ENCODE measurements at places on chromosomes 7 and 10.

- no peak for DNase-seq
Measured at GRCh38 chr7:27955011-27955410, 215.0 kb downstream of the TAX1BP1 start.

DNA sequence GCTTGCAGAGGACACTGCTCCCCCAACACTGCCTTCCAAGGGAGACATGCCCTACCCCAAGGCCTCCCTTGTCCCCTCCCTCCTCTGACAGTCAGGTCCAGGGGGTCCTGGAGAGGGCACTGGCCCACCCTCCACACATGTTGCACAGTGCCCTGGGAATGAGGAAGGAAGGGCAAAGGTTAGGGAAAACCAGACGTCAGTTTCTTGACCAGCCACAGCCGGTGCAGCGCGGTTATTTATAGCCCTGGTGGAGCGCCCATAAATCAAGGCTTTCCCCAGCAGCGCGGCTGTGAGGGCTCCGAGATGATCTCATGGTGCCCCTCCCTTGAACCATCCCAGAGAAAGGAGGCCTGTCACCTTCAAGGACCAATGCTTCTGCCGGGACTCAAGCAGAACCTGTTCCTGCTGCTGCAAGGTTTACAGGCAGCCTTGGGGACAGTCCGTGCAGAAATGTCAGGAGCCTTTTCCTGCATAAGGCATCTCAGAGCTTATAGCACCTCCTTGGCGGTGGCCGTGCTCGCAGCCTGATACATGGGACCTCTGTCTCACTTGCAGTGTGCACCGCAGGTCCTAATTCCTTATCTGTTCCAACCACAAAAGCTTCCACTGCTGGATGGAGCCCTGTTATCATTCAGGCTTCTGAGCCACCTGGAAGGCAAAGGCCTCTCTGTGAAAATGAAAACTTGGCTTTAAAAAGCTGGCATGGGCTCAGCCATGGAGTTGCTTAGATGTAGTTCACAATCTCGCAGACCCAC lies 127.3 kb downstream of the LHPP start:
- DNase-seq: peak; percentile 68

- DNase-seq: peak; percentile 97
Measured at GRCh38 chr7:2309889-2310331, 4.3 kb downstream of the SNX8 start.

GRCh38 chr10:60430017-60430416 lies 40.3 kb upstream of the ANK3 start:
- peak; percentile 94 for DNase-seq

- DNase-seq: peak; percentile 65
Measured at GRCh38 chr7:78472519-78472918, 673.9 kb downstream of the PHTF2 start.

- DNase-seq: no peak
Measured at GRCh38 chr7:41706228-41706930, 3.5 kb upstream of the INHBA start.

DNA sequence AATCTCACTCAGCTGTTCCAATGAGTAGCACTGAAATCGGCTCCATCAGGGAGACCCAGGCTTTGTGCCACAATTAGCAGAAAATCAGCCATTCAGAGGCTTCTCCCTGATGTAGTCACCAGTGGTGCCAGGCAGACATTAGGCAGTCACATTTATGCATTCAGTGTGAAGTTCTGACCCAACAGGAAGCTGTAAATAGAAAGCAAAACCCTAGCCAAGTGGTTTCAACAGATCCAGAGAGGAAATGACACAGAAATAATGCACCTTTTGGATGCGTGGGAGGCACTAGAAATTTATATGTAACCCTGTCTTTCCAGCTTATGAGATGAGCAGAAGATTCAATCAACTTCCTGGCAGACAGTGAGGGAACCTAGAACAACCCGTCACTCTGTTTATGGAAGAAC lies 186.4 kb downstream of the PDE1C start:
- DNase-seq: peak; percentile 83

DNA sequence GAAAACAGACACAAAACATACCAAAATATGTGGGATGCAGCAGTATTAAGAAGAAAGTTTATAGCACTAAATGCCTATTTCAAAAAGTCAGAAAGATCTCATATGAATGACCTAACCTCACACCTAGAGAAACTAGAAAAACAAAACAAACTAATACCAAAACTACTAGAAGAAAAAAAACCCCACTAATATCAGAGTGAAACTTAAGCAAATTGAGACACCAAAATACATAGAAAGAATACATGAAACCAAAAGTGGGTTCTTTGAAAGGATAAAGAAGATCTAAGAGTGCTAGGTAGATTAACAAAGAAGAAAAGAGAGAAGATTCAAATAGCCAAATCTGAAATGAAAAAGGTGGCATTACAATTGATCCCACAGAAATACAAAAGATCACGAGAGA lies 494.1 kb downstream of the SH2D4B start:
- no peak for DNase-seq

DNA sequence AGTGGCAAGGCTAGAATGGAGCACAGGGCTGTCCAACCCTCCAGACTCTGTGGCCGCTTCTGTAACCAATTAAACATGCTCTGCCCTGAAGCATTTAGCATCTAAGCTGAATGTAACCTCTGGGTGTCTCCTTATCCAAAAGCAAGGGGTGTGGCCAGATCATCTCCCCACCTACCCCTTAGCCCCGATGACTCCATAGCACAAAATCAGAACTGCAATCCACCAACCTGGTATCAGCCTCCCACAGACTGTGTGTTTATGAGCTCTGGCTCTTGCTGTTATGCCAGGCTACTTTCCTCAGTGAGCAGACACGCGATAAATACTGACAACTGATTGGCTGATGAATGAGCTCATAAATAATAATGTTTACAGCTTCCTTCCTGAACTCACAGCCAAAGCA lies 3.2 kb downstream of the FRMD4A start:
- no peak for DNase-seq
